Tongue (tissue), 3 donors: ENCODE measurements at places on chromosomes 5 and 9.
A peak's percentile ranks its signal among the peaks of the same experiment; 100 is the strongest.

GRCh38 chr9:127208416-127208815, 56.2 kb upstream of the GARNL3 start:
- no peak for DNase-seq

GRCh38 chr9:33946779-33947535, 101.7 kb downstream of the UBAP2 start:
- peak; percentile 15 for DNase-seq

DNA sequence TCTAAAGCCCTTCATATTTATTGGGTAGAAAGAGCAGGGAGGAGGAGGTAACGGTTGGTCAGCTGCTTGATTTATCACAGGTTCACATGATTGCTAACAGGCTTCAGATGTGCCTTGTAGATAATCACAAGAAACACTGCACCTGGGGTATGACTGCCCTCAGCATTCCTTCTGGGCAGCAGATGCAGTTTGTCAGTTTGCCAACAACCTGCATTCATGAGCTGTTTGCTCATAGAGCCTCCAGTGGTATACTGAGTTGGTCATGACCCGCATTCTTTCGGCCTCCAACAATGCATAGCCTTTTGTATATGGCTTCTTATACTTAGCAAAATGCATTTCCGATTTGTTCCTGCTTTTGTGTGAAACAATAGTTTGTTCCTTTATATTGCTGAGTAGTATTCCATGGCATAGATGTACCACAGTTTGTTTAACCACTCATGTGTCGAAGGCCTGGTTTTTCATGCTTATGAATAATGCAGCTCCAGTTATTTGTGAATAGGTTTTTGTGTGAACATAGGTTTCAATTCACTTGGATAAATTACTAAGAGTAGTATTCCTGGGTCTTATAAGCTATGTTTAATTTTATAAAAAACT, 83.6 kb downstream of the ARHGEF28 start:
- no peak for DNase-seq

DNA sequence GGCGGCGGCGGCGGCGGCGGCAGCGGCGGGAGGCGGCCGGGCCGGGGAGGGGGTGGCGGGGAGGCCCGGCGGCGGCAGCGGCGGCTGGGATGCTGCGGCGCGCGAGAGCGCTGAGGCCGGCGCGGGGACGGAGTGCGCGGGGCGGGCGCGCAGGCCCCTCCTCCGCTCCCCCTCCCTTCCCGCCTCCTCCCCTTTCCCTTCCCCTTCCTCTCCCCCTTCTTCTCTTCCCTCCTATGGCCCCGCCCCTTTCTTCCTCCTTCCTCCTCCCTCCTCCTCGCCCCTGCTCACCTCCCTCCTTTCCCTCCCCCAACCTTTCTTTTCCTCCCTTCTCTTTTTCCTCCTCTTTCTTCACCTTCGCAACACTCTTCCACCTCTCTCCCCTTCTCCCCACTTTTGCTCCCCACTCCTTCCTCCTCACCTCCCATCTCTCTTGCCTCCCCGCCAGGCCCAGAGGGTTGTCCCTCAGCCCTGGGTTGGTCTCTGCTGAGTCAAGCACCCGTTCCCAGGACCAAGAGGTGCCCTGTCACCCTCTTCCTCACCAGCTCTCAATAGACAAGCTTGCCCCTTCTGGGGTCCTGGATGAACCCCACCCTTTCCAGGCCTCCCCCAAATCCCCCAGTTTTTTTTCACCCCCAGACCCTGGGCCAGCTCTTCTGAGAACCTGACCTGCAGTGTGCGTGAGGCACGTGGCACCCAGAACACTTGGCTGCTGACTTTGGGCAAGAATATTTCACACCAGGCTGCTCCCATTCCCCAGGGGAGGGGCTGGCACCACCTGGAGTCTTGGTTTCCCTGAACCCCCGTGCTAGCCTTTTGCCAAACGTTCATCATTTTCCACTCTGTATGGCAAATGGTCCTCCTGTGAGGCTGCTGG, at the start of gene SEMA4D:
Gene SEMA4D, minus strand, starts transcription at position 136 of the 874 bp plus-strand sequence. CDS start 92,657 bp downstream, outside the sequence.
- DNase-seq = peak; percentile 88

DNA sequence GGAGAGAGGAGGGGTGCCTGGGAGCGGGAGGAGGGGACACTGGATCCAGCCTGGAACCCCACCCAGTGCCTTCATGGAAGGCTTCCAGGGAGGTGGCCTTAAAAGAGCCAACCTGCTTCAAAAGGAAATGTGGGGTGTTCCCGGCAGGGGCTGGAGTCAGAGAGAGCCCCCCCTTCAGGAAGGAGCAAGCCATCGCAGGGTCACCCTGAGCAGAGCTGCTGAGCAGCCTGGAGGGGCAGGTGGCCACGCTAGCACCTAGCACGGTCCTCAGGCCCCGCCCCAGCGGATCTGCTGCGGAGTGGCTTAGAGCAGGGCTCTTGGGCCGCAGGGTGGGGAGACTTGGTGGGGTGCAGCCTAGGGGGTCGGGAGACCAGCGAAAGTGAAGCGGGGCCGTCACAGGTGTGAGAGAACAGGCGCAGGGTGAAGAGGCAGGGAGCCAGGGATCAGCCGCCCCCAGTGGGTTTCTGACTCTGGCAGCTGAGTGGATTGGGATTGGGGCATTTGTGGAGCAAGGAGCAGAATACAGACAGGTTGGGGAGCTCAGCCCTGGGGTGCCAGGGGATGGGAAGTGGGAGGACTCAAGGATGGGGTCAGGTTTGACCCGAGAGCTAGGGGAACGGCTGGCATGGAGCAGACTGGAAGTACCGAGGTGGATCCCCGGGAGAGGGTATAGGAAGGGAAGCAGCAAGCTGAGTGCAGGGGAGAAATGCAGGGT, 1.5 kb downstream of the LCN2 start:
- no peak for DNase-seq

- no peak for DNase-seq
Measured at GRCh38 chr5:1244976-1245375, 19.8 kb downstream of the SLC6A18 start.
